ENCODE measurements at places on chromosomes 7 and 10. TPM values are rescaled to one million over a fixed set of nuclear protein-coding genes. Genes with fewer than 3 reads are reported as not detected.

DNA sequence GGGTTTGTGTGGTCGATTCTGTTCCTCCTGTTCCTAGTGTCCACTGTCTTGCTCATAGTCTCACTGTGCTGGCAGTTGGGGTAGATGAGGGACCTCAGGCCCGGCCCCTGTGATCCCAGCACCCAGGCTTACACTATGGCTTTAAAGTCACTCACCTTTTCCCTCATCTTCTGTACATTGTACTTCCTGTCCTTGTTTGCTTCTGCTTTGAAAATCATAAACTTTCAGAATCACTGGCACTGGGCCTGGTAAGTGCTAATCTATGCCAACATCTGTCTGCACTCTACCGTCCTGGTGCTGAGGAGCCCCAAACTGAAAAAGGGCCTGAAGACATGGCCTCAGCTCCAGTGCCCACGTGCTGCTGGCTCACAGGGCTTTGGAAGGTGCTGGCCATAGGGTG is 5.7 kb upstream of the TAS2R60 start:
- DNase-seq, result no peak

DNA sequence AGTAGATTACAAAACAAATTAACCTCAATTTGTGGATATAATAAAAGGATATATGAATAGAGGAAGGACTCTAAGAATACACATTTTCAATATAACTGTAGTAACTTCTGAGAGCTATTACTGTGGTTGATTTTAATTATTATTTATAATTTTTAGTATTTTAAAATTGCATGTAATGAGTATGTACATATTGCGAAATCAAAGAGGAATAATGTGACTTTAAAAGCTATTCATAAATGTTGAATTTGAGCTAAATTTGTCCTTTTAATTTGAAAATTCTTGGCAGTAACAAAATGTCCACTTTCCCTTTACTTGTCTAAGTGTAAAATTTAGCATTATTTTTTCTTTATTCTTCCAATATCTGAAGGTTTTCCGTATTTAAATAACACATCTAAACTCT is 750.6 kb upstream of the PCDH15 start:
- no peak for DNase-seq

DNA sequence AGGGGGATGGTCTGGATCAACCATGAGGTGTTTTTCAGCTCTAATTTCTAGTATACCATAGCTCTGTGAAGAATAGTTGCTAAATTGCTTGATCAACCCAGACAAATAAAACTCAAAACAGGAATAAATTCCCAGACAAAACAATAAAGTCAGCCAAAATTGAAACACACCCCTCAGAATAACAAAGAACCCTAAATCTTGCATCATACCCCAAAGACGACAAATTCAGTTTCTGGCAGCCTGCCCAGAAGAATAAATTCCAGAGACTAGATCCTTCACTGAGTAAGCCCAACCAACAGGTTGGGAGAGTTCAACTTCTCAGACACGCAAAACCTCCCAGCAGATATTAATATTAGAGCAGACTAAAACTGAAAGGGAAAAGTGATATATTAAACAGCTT is 11.2 kb upstream of the SEM1 start:
- no peak for DNase-seq

DNA sequence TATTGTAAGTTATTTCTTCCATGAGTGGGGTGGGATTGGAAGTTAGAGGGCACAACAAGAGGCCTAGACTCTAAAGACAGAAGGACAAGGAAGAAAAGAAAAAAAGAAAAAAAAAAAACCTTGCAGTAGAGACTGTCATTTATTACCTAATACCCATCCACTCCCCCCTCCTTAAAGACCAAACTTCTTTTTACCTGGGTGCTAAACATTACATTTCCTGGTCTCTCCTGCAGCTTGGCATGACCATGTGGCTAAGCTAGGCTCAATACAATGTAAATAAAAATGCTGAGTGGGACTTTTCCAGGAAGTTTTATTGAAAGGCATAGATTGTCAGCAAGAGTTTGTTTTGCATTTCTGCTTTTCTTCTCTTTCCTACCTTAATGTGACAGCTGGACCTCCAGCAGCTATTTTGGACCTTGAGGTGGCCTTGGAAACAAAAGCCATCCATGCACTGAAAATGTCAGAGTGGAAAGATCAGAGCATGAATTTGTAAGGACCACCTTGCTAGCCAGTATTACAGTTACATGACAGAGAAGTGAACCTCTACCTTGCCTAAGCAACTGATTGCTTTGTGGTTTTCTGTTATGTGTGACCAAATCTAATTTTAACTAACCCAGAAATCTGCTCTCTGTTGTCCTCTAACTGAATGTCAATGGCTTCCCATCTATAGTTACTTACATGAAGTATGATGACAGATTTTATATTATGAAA is 81.3 kb upstream of the SFMBT2 start:
- no peak for DNase-seq

DNA sequence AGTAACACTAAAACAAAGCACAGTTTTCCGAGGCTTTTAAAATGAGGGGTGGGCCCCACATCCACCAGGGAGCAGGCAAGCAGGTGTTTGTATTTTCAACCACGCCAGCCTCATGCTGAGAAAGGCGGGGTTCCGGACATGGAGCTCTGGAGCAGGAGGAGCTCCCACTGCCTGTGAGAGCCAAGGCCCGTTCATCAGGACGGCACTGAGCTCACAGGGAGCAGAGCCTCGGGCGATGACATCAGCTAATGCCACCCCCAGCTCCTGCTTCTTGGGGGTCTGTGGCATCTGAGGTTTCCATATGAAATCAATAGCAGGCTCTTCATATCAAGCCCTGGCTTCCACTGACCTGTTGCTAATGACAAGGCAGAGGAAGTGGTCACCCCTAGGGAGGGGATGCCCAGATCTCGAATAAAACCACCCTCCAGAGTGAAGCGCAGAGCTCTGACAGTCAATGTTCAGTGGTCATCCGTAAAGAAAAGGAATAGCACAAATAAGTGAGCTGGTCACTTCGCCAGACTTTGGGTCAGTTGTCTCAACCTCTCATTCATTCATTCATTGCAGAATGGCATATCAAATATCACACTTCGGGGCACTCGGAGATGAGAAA is 89.1 kb downstream of the TNS3 start:
- DNase-seq, result no peak

- DNase-seq, result no peak
Observed at GRCh38 chr7:140898786-140899536, 25.8 kb downstream of the BRAF start.

GRCh38 chr7:152354061-152354460 is 81.7 kb downstream of the KMT2C start:
- no peak for DNase-seq

GRCh38 chr7:42262964-42263363 is 26.0 kb upstream of the GLI3 start:
- no peak for DNase-seq

- DNase-seq, result no peak
Observed at GRCh38 chr10:71550628-71551027, 153.9 kb downstream of the CDH23 start.

DNA sequence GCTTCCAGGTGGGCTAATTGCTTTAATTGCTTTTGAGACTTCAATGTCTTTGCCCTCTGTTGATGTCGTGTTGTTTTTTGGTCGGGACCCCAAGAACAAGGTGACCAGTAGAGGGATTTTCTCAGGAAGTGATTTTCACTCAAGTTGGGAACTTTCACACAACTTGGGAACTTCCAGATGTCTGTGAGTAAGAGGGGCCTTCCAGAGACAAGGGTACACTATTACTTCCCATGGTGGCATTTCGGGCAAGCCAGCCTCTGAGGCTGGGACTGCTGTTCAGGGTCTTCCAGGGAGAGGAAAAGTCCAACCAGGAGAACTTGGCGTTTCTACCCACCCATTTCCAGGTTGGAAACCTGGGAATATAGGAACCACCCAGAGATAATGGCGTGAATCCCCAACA is 170.0 kb upstream of the CDCA7L start:
- no peak for DNase-seq

GRCh38 chr10:108653531-108653930 is 1269.8 kb downstream of the XPNPEP1 start:
- no peak for DNase-seq

- no peak for DNase-seq
Observed at GRCh38 chr7:148264933-148265557, 325.5 kb upstream of the C7orf33 start.

DNA sequence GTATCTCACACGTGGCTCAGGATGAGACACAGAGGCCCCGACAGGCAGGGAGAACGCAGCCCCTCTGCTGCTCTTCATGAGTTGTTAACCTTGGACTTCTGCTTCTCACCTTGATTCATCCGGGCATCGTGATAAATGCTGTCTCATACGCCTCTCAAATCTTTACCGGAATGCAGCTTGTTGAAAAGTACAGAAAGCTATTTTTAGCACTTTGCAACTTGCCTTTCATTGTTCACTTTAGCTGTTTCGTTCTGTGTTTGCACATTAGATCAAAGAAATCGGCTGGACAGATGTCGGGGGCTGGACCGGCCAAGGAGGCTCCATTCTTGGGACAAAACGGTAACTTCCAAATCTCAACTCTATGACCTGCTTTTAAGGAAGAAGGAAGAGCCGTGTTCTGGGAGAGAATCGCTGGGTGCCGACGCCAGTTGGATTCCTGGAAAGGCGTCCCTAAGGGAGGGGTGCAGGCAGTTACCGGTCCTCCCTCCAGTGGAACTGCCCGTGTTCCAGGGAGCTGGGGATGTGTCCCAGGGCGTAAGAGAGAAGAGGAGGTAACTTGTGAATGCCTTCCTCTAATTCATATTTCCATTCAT is 49.3 kb downstream of the PFKP start:
- no peak for DNase-seq

DNA sequence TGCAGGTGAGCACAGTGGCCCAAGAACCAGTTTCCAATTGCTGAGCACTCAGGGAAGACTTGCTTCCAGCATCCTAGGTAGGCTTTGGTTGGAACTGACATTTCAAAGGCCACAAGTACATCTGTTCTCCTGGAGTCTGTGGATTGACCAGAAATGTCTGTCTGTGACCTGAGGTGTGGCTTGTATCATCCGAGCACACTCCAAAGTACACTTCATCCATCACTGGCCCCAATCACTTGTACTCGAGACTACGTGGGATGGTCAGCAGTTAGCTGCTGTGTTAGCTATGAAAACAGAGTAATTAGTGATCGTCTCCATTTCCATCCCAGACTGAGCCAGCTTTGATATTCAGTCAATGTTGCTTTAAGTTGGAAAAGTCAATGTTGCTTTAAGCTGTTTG is 45.0 kb downstream of the MKI67 start:
- no peak for DNase-seq

GRCh38 chr10:68135362-68135761 is 26.1 kb downstream of the MYPN start:
- no peak for DNase-seq

DNA sequence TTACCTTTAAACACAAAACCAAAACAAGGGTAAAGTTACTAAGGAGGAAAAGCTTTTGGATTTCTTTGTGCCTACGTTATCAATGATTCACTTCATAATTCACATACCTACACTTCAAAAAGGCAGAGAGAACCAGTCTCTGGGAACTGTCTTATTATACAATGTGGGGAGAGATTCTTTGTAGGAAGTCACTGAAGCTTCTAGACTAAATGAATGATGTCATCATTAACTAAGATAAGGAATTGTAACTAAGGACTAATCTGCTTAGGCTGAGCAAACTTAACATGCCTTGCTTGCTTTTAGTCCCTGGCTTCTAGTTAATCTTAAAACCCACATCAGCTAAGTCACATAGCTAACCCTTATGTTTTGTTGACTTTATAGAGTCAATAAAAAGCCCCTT is 771.2 kb downstream of the NXPH1 start:
- no peak for DNase-seq

- no peak for DNase-seq
Observed at GRCh38 chr7:17622451-17622850, 317.8 kb downstream of the SNX13 start.

Gene EBF3
- 2.9 TPM for total RNA-seq

Gene OR6B1
- total RNA-seq, result not detected

Gene FANK1
- total RNA-seq, result 0.78 TPM

Gene PLEKHA8
- total RNA-seq, result 6.6 TPM

Gene COL1A2
- 415 TPM for total RNA-seq

Gene HDAC9
- 98.0 TPM for total RNA-seq

Gene TMEM176B
- 19.5 TPM for total RNA-seq

Gene GATA3
- not detected for total RNA-seq

Gene EBLN1
- total RNA-seq, result not detected

Gene TMEM196
- total RNA-seq, result not detected

Gene NANOS1
- 24.4 TPM for total RNA-seq

Gene MRLN
- total RNA-seq, result not detected

Measured in esophagus muscularis mucosa (tissue), 4 donors.